ENCODE measurements at places on chromosomes 16 and 17.
A peak's percentile ranks its signal among the peaks of the same experiment; 100 is the strongest.

DNA sequence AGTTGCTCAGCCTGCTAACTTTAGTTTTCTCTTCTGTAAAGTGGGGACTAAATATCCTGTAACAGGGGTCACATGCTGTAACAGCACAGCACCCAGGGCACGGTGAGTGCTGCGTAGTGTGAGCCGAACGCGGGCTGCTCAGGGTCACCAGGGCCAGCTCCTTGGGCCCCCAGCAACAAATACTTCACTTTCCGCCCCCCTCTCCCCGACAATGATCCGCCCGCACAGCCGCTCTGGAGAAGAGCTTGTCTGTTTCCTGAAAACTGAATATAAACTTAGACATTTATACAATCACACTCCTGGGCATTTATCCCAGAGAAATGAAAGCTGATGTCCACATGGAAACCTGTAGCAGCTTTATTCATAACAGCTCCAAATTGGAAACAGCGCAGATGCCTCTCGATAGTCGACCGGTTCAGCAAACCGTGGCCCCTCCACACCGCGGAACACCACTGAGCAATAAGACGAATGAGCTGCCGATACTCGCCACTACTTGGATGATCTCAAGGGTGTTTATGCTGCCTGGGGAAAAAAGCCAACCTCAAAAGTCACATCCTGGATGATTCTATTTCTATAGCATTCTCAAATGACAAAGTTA lies 267.2 kb downstream of the PARN start:
- DNase-seq = peak; percentile 34

GRCh38 chr16:88331989-88332920 lies 50.5 kb upstream of the ZNF469 start:
- peak; percentile 100 for DNase-seq

- DNase-seq = no peak
Measured at GRCh38 chr16:27311897-27312303, 1.9 kb upstream of the IL4R start.

- DNase-seq = no peak
Measured at GRCh38 chr17:35856603-35857002, 12.1 kb downstream of the HEATR9 start.

- DNase-seq = no peak
Measured at GRCh38 chr16:70705056-70705455, 19.2 kb upstream of the MTSS2 start.

- DNase-seq = no peak
Measured at GRCh38 chr17:27834571-27834970, 34.2 kb upstream of the NOS2 start.

- DNase-seq = no peak
Measured at GRCh38 chr17:58233543-58233942, 4.8 kb upstream of the LPO start.

DNA sequence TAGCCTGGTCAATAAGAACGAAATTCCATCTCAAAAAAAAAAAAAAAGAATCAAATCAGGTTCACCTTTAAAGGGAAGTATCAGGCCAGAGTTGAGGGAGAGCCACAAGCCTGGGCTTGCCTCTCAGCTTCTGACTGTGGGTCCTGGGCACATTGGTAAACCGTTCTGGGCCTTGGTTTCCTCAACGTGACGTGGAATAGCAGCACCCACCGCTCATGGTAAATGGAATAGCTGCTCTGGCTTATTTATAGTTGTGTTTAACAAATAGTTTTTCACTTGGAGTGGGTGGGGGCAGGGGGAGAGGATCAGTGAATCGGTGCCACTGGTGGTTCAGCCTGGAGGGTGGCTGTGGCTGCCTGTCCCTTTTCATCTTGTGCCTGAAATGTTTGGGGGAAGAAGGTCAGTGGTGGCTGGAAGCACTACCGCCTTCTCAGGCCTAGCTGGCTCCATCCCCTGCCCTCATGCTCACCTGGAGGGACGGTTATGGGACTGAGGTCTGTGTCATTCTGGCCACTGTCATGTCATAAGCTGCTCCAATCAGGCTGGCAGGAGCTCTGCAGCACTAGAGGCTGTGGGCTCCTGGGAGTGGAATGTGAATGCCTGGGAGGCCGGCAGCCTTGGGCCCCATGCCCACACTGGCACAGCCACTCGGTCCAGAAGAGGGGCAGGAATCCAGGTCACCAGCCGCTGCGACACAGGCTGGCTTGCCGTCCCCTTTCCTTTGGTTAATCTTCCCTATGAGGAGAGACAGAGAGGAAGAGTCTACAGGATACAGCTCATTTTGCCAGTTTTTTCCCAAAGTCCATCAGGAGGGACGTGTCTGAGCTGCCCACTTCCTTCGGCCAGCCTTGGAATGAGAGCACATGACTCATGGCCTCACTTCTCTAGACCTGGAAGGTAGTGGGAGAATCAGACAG lies 27.0 kb downstream of the CCR7 start:
- no peak for DNase-seq

DNA sequence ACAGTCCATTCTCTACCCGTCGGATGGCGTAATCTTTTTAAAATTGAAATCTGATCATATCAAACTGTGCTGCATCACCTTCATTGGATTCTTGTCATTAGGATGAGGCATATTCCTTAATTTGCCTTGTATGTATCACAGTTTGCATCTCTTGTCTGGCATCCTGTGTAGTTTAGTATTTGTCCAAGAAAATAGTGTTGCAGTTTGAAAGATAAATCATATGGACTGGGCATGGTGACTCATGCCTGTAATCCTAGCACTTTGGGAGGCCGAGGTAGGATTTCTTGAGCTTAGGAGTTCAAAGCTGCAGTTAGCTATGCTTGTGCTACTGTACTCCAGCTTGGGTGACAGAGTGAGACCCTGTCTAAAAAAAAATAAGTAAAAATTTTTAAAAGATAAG lies 5.8 kb upstream of the RSL1D1 start:
- no peak for DNase-seq

GRCh38 chr16:89257757-89258465 lies 40.4 kb downstream of the ZNF778 start:
- DNase-seq = no peak

DNA sequence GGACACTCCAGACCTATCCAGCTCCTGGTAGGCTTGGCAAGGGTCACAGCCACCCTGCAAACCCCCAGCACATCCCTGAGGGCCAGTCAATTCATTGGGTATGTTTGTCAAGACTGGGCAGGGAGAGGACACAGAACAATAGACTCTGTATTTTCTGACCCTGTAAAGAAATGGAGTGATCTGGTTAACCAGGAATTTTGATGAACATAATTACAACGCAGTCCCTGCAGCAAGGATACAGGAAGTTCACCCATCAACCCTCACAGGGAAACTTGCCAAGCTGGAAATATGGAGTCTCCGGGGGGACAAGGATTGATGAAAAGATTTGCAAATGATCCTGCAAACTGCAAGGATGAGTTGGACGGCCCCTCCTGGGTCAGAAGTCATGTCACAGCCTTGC lies 126.1 kb upstream of the RCVRN start:
- no peak for DNase-seq

DNA sequence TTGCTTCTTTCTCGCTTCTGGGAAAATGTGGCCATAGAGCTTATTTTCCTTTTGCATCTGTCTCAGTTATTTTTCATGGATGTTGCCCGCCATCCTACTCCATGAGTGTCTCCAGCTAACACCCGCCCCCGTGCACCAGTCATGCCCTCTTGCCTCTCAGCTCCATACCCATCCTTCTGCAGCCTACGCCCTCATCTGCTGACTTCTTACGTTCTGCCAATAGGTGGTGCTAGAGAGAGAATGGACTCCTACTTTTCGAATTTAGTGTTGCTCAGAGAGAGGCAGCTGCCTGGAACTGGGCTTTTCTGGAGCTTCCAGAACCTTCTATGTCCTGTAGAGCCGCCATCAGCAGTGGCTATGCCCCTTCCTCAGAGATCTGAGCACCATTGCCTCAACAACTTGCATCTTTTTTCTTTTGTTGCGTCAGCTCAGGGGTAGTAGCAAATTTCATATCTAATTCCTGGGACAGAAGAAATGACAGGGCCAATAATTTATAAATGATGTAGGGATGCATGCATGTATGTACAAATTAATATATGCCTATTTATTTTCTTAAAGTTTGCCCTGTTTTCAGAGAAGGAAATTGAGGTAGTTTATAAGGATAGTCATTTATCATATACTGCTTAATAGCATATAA lies 119.7 kb upstream of the MYOCD start:
- peak; percentile 54 for DNase-seq

- DNase-seq = no peak
Measured at GRCh38 chr16:61146429-61146828, 889.8 kb downstream of the CDH8 start.

GRCh38 chr17:62109378-62109902 lies 44.4 kb upstream of the MED13 start:
- DNase-seq = peak; percentile 20

- no peak for DNase-seq
Measured at GRCh38 chr17:47604598-47604927, 45.2 kb upstream of the KPNB1 start.

GRCh38 chr17:19753661-19754463 lies 5.8 kb upstream of the ALDH3A1 start:
- DNase-seq = no peak

DNA sequence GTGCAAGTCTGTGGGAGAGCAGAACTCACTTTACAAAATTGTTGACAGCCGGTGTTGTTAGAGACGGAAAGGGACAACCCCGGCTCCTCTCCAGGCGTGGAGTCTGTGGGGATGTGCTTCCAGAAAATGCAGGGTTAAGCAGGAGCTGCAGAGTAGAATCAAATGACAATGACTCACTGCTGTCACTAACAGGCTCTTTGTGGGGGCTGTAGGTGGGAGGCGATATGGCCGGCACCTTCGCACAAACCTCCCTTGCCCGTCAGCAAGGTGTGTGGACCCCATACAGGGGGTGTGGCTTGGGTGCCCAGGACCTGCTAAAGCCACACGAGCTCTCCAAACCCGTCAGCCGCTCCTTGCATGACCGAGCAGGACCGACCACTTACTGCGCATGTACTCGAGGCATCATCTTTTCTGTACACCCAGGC lies 5.8 kb downstream of the PDK2 start:
- DNase-seq = no peak

DNA sequence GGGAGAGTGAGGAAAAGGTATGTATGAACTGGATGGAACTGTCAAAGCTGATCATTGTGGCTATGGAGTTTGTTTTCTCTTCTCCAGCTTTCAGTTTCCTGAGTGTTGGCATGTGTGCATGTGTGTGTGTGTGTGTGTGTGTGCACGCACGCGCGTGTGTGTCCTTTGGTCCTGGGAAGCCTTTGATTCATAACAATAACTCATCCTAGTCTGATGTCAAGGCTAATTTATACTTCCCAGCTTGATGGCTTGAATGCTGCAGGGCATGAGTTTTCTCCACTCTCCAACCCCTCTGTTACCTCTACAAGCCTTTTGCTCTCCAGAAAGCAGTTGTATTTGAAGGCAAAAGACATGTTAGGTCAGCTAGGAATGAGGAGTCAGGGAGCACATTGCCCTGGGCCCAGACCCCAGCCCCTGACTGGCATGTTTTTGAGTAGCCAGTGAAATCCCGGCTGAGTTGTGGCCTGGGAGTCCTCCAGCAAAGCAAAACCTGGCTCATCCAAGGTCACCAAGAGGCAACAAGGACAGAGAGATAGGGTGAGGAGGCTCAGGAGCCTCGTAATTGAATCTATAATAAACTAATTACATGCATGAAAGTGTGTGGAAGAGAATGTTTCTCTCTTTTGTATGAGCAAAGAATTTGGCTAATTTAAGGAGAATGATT lies 8.9 kb upstream of the CDC42EP4 start:
- no peak for DNase-seq

DNA sequence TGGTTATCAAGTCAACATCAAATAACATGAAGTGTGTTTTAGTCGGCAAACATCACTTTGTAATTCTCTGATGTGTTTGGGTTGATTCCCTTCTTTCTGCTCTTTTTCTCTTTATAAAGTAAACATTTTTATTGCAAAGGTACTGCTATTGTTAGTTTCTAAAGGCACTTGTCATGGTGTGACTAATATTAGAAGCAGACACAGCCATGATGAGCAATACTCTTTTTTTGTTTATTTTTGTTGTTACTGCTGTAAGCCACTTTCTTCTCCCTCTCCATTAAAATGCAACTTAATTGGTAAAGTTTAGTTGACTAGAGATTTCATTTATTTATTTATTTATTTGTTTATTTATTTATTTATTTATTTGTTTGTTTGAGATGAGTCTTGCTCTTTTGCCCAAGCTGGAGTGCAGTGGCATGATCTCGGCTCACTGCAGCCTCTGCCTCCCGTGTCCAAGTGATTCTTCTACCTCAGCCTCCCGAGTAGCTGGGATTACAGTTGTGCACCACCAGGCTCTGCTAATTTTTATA lies 424.7 kb downstream of the WWOX start:
- no peak for DNase-seq

- no peak for DNase-seq
Measured at GRCh38 chr16:81899601-81900000, 111.7 kb downstream of the SDR42E1 start.

DNA sequence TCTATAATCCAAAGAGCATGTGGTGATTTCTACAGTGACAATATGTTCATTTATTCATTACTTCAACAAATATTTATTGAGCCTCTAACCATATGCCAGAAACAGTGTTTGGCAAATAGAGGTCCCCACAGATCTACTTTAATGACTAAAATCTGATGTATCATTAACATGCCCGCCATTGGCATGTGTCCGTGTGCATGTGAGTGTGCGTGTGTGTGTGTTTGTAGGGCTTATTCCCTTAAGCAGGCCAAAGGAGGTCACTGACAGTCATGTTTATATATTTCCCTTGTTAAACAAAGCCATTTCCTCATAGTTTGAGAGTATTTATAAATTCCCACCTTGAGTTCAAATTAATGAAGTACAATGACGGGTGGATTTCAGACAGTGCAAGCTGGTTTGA lies 174.4 kb upstream of the IRX6 start:
- DNase-seq = no peak

DNA sequence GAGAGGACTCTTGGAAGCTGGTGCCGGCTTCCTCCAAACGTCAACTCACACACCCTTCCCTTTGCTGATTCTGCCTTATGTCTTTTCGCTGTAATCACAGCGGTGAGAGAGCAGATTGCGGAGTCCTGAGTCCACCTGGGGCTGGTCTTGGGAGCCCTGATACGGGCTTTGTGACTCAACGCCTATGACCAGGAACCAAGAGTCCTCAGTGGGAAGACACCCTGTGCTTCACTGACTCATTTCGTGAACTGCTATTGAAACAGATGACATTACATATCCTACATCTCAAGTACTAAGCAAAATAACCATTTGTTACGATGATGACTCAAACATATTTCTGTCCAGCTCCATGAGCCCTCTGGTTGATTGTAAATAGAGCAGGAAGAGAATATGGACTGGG lies 90.7 kb upstream of the CREBBP start:
- DNase-seq = peak; percentile 50

DNA sequence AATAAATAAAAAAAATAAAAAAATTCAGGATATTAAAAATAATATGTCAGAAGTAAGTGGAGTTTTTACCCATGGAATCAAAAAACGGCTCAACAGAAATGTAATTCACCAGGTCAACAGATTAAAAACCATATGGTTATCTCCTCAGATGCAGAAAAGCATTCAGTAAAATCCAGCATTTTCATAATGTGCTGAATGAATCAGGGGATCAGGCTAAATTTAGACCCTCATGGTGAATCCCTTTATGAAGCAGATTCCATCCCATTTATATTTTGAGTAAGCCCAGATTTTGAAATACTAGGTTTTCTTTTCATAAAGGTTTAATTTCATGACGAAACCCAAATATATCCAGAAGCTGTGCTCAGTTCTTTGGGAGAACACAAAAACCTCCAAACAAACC lies 84.4 kb downstream of the OR1D5 start:
- no peak for DNase-seq

- no peak for DNase-seq
Measured at GRCh38 chr16:3025032-3026002, 1.5 kb downstream of the THOC6 start.

- peak; percentile 99 for DNase-seq
Measured at GRCh38 chr17:83083368-83084201, 4.2 kb downstream of the METRNL start.

- no peak for DNase-seq
Measured at GRCh38 chr16:88061346-88062110, 110.3 kb downstream of the BANP start.
